ENCODE measurements at places on chromosomes 5 and 9.

DNA sequence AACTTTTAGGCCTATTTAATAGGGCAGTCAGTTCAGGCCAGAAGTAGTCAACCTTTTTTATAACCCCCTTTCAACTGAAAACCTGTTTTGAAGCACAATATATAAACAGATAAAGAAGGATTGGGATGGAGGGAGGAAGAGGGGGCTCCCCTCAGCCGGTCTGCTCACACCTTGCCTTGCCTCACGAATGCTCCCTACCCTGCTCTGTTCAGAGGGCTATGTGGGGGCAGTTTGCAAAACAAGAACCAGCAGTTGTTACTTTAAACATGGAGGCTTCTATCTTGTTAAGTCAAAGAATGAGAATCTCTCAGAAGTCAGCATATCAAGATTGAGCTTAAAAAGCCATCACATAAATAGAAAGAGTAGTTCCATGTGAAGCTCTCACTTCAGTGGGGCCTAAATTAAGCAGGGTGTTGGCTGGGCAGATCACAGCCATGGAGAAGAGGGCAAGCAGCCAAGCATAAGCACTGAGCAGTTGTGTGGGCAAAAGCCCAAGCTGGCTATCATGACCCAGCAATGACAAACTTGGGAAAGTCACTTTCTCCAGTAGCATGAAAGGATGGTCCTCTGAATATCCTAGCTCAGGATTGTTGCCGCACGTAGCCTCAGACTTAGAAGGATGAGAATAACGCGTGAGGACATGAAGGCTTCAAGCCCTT lies 70.6 kb downstream of the ALDH1A1 start:
- DNase-seq: no peak

GRCh38 chr5:178340637-178341036 lies 108.0 kb upstream of the PHYKPL start:
- DNase-seq: no peak

DNA sequence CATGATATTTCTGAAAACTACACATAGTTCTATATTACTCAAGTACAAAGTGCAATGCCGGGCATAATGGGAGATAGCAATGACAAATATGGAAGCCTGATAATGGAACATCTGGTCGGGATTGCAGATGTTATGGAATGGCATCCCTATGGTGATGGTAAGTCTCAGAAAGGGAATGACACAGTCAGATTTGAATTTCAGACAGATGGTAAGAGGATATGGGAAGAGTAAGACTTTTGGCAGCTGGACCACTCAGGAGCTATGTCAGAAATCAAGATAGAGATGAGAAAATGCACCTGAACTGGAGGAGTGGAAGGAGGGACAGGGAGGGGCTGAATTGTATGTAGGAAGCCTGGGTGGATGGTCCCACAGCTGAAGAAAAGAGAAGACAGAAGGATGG lies 200.0 kb downstream of the DTWD2 start:
- DNase-seq: no peak

DNA sequence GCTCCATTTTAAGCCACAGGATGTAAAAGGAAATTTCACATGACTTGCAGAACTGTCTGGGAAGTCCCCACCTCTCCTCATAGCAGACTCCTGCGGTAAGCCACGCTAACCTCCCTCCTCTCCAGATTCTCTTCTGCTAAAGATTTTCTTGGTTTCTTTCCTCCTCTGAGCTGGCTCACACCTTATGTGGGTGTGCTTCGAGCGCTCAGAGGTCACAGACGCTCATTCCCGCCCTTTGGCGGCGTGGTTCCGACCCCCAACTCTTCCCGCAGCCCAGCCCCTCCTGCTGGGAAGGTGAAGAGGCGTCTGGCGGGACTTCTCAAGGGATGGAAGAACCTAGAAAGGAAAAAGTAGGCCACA lies 32.9 kb upstream of the CDK20 start:
- no peak for DNase-seq

- no peak for DNase-seq
Measured at GRCh38 chr5:138440159-138441073, 1.6 kb downstream of the REEP2 start.

DNA sequence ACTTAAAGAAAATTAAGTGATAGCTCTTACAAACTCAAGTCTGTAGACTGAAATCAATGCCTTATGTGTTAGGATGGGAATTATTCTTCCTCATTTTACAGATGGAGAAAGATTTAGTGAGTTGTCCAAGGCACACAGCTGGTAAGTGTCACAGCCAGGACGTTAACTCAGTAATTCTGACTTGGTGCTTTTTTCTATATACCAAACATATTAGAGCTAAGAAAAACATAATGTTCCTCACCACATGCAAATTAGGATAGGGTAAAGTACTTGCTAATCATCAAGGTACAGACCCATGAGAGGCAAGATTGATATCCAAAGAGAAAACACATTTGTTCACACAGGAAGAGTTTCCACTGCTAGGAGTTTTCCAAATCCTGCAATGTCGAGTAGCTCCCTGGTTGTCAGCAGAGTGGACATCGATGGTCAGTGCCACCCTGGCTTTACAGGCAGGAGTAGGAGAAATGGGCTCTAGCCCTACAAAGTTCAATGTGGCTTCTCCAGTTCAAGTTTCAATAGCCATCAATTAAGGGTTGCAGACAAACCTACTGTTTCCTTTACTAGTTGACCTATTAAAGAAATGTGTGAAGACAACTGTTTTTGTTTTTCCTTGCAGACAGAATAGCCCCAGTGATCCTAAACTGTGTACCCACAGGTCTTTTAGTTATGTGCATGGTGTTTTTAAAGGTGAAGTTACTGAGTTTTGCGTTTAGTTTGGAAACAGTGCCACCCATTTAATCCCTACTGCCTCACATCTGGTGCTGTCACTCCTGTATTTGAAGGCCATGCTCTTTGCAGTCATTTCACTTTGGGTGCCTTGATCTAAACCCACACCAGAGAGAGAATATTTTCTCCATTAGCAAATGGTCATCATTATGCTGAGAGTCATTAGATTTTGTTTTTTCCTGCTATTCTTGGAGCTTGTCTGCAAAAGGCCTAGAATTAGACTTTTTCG lies 460.8 kb upstream of the SMARCA2 start:
- DNase-seq: no peak

- DNase-seq: no peak
Measured at GRCh38 chr9:105067895-105068580, 140.1 kb upstream of the ABCA1 start.

- DNase-seq: no peak
Measured at GRCh38 chr9:130142641-130143040, 29.6 kb upstream of the NCS1 start.

DNA sequence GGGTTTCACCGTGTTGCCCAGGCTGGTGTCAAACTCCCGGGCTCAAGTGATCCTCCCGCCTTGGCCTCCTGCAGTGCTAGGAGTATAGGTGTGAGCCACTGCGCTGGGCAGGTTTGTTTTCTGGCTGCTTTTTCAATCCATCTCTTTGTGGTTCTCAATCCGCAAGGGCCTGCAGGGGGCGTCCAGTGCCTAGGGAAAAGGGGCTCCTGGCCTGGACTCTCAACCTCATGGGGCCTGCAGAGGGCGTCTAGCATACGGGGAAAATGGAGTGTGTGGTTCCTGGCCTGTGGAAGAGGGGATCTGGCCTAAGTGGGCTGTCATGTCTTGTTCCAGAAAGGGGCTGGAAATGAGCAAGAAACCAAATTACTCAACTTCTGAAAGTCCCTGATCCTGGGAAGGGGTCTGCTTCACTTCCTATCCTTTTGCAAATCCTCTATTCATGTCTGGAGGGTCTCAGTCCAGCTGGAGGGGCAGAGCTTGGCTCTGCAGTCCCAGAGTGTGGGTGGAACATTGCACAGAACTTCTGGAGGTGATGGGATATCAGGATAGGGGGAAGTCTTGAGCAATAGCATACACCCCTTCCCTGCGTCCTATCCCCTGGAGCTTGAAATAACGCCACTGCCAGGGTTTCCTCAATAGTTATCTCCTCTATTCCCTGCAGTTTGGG lies 12.7 kb upstream of the CCL27 start:
- DNase-seq: peak; percentile 91

GRCh38 chr5:123882965-123883345 lies 371.0 kb downstream of the CSNK1G3 start:
- no peak for DNase-seq

DNA sequence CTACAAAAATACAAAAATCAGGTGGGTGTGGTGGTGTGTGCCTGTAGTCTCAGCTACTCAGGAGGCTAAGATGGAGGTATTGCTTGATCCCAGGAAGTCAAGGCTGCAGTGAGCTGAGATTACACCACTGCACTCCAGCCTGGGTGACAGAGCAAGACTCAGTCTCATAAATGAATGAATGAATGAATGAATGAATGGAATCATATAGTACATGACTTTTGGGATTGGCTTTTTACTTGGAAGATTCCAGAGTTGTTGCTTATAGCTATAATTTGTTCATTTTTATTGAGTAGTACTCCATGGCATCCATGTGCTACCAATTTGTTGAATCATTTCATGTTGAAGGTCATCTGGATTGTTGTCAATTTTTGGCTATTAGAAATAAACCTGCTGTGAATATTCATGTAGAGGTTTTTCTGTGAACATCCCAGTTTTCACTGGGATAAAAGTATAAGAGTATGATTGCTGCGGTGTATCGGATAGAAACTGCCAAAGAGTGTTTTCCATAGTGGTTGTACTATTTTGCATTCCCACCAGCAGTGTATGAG lies 19.9 kb downstream of the ERBIN start:
- DNase-seq: no peak

GRCh38 chr5:2465383-2465782 lies 286.1 kb downstream of the IRX2 start:
- DNase-seq: no peak

GRCh38 chr5:64347309-64347708 lies 158.5 kb upstream of the RGS7BP start:
- no peak for DNase-seq

GRCh38 chr5:32449262-32449661 lies 4.7 kb upstream of the ZFR start:
- no peak for DNase-seq

DNA sequence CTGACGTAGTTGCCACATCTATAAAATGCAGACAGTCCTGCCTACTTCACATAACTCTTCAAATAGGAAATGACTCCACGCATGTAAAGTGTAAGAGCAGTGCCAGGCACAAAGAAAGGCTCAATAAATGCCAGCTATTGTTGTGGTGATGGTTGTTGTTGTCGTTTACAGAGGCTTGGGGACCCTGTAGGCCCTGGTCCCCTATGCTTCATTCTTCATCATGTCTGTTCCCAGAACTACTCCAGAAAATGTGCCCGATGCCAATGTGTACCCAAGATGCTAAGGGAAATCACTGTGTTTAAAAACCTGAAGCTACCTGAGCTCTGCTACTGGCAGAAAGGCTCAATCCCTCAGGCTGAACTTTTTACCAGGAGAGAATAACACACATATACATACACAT lies 9.1 kb downstream of the SLIT3 start:
- DNase-seq: no peak

- DNase-seq: no peak
Measured at GRCh38 chr5:67561151-67561932, 364.7 kb upstream of the CD180 start.

- DNase-seq: no peak
Measured at GRCh38 chr5:38426986-38427950, 129.2 kb downstream of the LIFR start.

GRCh38 chr9:129547063-129547462 lies 73.8 kb downstream of the C9orf50 start:
- DNase-seq: no peak

DNA sequence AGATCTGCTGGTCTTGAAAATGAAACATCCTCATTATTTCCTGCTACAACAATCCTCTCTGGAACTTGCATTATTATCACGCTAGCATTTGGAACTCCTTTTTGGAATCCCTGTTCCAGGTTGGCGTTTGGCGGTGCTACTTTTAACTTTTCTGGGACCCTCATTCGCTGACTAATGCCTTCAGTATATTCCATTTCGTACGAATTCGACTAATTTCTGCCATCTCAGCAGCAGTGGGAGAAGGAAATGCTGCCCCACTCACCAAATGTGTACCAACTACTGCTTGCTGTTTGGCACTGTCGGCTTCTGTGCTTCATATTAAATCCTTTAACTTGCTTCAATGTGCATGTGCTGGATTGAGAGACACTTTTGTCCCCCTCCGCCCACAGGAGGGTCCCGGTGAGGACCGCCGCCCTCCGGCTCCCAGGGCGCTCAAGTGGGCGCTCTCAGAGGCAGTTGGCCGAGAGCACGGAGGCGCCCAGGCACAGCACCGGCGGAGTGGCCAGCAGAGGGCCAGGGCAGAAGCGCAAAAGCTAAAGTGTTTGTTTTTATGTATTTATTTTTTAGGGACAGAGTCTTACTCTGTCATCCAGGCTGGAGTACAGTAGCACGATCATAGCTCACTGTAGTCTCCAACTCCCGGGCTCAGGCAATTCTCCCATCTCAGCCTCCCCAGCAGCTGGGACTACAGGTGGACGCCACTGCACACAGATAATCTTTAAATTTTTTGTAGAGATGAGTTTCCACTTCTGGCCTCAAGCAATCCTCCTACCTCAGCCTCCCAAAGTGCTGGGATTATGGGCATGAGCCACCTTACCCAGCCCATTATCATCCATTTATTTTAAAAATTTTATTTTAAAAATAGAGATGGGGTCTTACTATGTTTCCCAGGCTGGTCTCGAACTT lies 11.9 kb downstream of the PDE6A start:
- DNase-seq: peak; percentile 70

DNA sequence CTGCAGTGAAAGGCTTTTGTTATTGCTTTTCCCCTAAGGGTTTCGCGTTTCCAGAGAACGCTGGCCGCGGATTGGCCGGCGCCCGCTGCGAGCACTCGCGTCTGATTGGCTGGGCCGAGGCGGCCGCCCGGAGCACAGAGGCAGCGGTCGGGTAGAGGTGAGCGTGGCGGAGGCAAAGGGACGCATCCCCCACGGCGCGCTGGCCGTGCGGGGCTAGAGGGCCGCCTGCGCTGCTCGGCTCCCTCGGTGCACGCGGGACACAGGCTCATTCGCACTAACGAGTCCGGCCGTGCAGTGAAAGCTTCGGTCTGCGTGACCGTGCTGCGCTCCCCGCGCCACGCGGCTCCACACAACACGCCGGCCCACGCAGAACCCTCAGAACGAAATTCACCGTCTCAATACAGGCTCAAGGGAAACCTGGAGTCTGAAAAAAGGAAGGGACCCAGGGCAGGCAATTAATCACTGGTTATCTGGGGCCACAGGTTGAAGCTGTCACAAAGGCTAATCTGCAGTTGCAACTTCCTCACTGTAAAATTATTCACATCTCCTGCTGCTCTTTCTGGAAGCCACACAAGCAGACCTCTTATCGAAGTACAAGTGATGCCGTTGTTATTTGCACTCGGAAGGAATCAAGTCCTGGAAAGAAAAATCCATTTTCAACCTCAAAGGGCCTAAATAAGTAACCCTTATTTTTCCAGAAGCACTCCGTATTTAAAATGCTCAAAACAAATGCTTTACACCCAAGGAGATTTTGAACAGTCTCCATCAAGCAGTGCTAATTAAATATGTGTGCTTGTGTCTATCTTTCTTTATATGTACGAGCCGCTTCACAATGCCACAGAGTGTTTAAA lies 94.6 kb downstream of the ZNF608 start:
- DNase-seq: peak; percentile 89

DNA sequence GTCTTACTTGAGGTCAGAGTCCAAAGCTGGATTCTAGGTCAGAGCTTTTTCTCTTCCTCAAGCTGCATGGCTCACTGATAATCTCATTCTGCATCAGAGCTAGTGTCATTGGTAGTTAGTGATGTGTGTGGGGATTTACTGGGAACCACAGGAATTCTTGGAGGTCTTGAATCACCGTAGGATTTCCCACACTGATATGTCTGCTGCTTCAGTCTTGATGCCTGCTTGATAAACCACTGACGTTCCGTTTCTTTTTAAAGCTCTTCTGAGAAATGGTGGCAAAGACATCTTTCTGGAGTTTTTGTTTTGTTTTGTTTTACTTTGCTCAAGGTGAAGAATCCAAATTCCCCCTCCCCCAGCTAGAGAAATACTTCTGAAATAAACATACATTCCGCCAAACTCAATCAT lies 1.2 kb upstream of the GARIN3 start:
- DNase-seq: no peak

GRCh38 chr9:4262735-4263141 lies 37.1 kb downstream of the GLIS3 start:
- DNase-seq: no peak
